ENCODE measurements at places on chromosomes 1 and 21.
A peak's percentile ranks its signal among the peaks of the same experiment; 100 is the strongest.

DNA sequence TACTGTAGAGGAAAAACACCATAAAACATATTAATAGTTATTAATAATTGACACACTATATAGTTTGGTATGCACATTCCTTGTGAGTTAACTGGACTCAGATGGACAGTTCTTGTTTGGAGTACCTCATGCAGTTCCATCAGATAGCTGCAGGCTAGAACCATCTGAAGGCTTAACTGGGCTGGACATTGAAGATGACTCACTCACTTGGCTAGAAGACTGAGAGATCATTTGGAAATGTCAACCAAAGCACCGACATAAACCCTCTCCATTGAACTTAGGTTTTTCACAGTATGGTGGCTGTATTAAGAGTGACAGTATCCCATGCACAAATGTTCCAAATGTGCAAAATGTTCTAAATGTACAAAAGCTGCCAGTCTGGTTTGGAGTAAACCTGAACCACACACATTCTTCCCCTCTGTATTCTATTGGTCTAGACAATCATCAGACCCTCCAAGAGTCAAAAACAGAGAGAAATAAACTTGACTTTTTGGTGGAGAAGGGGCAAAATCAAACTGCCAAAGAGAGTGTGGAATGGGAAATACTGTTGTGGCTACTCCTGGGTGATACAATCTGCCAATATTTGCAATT, 708.4 kb downstream of the KCNT2 start:
- DNase-seq = no peak

GRCh38 chr1:164937291-164937690, 378.3 kb downstream of the PBX1 start:
- DNase-seq = no peak

DNA sequence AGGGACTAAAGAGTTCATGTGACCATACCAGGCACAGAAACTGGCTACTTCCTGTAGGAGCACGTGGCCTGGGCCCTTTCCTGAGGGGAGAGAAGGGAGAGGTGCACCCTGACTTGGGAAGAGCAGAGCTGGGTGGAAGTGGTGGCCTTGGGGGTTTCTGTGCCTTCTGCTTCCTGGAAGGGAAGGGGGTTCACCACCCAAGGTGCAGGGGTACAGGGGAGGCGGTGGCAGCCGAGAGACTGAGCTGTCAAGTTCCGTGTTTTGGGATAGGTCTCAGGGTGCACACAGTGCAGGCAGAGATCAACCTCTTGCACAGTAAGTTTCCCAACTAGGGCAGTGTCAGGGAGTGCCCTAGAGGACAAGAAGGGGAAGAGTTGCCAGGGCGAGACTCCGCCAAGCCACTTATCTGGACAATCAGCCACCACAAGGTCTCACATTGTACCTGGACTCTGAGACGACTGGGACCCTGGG, 10.1 kb downstream of the HECTD3 start:
- no peak for DNase-seq

DNA sequence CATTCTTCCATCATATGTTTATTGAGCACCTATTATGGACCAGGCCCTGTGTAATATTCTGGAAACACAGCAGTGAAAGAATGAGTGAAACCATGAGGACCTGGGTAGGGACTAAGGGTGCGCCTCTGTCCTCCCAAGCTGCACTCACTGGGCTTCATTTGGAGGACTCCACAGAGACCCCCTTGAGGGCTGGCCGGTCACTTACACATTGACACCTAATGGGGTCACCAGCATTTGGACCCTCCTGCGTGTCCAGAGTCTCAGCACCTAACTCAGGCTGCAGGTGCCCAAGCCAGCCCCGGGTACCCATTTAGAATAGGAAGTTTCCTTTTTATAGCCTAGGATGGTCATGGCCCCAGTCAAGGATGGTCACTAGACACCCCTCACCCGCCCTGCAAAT, 2.8 kb upstream of the FNDC5 start:
- no peak for DNase-seq

DNA sequence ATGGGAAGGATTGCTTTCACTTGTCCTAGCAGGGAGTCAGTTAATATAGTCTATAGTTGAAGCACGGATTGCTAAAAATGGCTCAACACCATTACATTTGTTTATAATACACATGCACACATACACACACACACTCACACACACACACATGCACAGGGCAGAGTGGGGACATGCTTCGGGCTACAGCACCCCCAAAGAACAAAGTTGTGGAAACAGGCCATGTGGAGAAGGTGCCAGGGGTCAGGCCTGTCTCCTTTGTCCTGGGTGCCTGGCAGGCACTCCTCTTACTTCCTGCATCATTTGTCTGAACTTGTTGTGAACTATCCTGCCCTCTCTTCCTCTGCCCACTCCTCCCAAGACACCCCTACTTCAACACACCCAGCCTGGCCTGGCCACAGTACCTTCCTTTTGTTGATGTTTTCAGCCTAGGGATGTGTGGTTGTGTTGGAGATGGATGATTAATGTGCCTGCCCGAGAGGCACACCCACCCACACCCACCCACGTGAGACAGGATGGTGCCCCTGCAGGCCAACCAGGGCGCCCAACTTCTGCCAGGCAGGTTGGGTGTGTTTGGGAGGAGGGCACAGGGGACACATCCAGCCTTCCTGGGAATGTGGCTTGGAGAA, 17.5 kb downstream of the RASSF5 start:
- DNase-seq = no peak

DNA sequence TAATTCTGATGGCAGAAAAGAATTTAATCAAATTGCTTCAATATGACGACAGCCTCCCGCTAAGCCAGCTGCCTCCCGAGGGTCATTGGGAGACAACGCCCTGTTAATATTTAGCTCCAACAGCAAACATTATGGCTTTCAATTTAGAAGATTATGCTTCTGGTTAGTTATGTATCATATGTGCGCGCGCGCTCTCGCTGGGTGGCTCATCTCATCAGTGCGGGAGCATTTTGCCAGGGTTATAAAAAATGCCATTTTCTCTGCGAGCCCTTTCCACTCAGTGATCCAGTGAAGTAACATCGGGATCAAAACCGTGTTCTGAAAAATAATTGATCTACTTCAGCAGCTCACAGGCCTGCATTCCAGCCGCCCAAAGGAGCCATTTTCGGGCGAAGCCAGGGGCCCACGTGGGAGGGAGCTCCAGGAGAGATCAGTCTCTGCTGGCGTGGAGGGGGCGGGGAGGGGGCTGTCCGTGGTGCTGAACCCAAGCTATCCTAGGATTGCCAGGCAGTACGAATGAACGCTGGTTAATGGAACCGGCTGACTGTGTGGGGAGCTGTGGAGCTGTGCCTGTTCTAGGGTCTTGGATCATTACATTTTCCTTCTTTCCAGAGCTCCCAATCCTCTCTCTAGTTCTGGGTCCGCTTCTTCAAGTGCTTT, 219.1 kb upstream of the ZC3H12A start:
- peak; percentile 50 for DNase-seq

GRCh38 chr1:161359291-161359690, 8.4 kb downstream of the CFAP126 start:
- peak; percentile 23 for DNase-seq

- DNase-seq = no peak
Observed at GRCh38 chr1:230682882-230683610, 30.9 kb downstream of the AGT start.

DNA sequence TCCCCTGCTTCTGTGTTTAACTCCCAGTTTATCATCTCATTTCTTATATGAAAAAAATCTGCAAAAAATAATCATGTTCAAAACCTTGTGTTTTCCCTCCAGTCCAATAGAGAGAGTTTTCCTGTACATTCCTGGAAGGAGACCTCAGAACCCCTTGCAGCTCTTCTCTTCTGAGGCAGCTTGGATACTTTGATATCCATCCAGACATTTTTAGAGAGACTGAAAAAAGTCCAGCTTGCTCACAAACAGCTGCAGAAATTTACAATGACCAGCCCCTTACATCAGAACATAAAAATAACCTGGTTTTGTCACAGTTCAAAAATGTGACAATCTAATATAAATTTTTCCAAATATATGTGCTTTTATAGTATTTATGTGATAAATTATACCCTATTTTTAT, 73.3 kb upstream of the C1orf115 start:
- DNase-seq = no peak

DNA sequence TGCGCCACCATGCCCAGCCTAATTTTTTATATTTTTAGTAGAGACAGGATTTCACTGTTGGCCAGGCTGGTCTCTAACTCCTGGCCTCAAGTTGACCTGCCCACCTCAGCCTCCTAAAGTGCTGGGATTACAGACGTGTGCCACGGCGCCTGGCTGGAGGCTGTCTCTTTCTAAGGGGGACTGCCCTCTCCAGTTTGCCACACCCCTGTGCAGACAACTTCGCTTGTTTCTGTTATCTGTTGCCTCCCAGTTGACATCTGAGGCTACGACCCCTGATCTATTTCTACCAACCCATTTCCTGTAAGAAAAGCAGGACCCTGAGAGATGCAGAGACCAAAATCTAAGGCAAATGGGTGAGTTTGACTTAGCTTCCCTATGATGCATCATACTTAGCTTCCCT, 24.0 kb upstream of the VASH2 start:
- DNase-seq = no peak

GRCh38 chr1:19715334-19716203, 50.9 kb downstream of the HTR6 start:
- peak; percentile 71 for DNase-seq

DNA sequence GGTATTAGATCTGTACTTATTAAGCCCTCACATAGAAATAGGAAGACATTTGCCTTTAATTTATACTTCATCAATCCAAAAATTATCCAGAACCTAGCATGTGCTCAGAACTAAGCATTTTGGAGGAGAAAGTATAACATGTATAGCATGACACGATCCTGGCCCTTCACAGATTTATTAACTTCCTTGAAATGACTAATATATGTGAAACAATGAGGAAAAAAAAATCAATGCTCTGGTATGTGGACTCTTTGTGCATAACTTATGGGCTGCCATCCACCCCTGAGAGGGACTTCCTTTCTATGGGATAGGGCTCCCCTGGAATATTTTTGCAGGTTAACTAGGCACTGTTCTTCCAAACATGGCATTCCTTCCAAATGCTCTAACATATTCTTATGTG, 36.6 kb downstream of the CCDC185 start:
- no peak for DNase-seq

GRCh38 chr1:26315874-26316850, 1.6 kb upstream of the CD52 start:
- no peak for DNase-seq

GRCh38 chr1:197319631-197320030, 51.6 kb downstream of the CRB1 start:
- DNase-seq = no peak

- DNase-seq = no peak
Observed at GRCh38 chr1:165829888-165830287, 2.5 kb downstream of the UCK2 start.

DNA sequence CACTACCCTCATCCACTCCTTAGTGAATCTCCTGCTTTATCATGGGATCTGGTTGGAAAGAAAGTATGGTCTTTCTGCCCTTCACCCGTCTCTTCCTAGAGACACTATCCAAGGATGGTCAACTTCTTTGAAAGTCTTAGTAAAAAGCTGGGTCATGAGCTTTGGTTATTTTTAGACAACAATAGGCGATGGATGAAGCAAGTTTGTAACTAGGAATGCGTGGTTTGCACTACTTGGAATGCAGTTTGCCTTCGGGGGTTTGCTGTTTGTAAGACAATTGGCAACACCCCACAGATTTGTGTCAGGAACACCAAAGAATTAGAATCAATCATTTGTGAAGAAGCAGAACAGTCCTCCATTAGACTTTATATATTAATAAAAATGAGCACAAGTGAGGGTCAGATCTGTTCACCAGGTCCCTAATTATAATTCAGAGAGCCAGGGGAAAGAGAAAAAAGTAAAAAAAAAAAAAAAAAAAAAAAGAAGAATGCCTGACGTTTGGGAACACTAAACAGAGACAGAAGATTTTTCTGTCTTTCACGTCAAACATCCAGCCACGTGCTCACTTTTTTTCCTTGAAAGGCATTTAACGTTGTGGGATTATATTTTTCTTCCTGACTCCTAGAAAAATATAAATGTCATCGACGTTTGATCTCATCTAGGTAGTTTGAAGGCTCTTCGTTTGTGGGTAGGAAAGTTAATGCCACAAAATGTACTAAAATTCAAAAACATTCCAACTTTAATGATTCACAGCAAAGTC, 60.7 kb upstream of the BTG3 start:
- DNase-seq = no peak

- no peak for DNase-seq
Observed at GRCh38 chr1:8283058-8283884, 34.6 kb upstream of the SLC45A1 start.

GRCh38 chr1:106620521-106620954, 435.9 kb upstream of the PRMT6 start:
- no peak for DNase-seq

DNA sequence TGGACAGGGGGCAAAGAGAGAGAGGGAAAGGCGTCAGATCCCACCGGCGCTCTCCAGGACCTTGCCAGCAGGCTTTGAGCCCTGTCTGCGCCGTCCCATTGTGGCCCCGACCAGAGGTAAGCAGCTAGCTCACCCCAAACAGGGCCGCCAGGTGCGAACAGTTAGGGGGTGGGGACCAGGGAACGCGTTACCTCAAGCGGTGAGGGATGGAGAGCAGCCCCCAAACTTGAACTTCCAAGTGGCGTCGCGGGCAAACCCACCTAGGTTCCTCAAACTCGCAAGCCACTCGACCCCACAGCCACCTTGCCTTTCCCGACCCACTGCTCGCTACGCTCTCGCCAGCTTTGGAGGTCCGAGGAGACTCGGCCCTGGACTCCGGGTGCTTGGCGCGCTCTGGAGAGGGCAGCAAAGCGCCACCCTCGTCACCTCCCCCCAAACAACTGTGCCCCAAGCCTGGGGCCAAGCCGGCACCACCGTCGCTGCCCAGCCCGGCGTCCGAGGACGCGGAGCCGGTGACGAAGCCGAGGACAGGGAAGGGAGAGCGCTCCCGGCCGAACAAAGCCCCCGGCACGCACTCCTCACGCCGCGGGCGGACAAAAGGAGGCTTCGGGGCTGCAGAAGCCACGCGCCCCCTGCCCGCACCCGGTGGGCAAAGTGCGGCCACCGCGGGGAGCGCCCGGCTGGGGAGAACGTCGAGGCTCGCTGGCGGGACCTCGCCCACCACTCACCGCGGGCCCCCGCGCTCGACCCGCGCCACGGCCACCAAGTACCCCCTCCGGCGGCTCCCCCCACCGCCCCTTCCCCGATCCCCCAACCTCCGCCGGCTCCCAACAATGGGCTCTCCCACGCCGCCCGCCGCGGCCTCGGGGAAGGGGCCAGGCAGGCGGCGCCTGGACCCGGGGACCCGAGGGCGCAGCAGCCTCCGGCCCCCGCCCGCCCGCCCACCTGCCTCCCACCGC, 976 bp downstream of the SSBP3 start:
- DNase-seq = no peak
